ENCODE measurements at places on chromosomes 4 and X.

DNA sequence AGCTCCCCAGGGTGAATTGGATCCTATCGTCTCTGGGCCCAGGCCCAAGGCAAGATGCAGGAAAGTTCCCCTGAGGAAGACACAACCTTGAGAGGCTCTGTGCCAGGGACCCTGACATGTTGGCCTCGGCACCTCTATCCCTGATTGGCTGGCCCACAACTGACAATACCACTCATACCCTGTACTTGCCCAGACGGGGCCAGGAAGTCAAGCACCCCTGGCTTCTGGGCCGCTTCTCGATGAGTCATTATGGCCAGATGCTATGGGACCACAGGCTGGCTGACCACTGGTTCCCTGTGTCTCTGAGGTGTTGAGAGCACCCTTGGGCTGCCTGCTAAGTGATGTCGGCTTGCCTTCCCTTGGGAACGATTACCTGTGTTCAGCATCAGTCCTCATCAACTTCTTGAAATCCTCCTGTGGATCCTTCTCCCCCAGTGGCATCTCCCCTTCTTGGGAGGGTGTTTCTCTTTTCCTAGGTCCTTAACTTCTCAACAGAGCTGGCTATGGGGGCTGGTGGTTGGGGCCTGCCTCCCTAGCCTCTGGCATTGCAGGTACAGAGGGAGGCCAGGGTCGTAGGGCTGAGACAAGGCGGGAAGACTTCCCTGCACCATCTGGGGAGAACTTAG is 54.5 kb upstream of the MAMLD1 start:
- no peak for DNase-seq

GRCh38 chr4:48439988-48440387 is 43.2 kb upstream of the SLC10A4 start:
- no peak for DNase-seq

DNA sequence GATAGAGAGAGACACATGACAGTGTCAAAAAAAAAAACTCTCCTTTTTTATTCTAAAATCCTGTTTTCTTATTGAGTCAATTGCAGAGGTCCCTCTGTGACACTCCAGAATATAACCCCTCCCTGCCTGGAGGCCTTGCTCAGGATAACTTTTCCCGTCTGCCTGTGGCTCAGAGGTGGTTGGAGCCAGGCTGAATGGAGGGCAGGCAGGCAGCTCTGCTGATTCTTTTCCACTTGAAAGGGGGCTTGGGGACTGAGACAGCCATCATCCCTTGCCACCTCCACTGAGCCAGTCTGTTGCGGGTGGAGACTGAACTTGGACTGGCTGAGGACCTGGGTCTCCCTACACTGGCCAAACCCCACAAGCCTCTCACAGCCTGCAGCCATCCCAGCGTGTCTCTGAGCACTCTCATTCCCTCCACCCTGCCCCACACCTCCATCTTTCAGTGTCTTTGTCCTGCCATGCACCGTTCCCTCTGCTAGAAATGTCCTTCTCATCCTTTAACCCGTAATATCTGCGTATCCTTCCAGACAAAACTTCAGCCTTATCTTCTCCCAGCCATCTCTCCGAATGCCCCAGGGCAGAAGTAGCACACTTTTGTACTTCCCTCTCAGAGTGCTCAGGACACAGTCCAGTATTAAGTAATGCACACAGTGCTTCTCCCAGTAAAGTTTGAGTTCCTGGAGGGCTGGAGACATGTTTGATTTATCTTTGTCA is 139.9 kb downstream of the CHIC2 start:
- no peak for DNase-seq

DNA sequence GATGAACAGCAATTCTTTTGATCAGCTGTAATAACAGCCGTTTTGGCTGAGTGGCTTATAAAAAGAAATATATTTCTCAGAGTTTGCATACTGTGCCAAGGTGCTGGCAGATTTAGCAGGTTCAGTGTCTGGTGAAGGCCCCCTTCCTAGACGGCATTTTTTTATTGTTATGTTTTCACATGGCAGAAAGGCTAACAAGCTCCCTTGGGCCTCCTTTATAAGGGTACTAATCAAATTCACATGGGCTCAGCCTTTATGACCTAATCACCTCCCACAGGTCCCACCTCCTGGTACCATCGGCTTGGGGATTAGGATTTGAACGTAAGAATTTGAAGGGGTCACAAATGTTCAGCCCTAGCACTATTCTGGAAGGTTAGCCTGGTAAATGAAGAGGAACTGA is 431.9 kb downstream of the SPOCK3 start:
- no peak for DNase-seq

DNA sequence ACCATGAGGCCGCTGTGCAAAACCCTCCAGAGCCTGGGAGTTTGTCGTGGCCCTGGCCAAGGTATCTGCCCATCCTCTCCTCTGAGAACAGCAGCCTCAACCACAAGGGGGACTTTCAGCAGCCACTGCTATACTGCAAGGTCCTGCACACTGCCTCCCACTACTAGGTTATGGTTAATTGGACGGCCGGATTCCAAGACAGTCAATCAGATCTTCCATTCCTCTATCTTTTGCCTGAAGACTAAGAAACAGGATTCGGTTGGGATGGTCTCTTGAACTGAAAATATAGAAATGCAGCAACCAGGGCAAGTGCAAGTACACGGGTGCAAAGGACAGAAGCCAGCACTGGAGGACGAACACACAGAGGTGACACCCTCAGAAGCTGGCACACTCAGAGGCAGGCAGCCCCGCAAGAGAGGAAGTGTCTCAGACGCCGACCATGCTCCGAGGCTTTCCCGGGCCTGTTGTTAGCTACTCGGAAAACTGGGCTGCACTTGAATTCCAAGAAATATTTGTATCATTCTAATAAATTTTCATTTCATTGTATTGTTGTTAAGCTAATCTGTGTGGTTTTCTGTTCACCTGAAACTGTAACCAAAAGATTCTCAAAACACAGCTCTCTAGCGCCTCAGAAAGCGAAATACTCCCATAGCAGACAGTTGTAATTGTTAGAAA is 63.3 kb downstream of the AFAP1 start:
- no peak for DNase-seq

DNA sequence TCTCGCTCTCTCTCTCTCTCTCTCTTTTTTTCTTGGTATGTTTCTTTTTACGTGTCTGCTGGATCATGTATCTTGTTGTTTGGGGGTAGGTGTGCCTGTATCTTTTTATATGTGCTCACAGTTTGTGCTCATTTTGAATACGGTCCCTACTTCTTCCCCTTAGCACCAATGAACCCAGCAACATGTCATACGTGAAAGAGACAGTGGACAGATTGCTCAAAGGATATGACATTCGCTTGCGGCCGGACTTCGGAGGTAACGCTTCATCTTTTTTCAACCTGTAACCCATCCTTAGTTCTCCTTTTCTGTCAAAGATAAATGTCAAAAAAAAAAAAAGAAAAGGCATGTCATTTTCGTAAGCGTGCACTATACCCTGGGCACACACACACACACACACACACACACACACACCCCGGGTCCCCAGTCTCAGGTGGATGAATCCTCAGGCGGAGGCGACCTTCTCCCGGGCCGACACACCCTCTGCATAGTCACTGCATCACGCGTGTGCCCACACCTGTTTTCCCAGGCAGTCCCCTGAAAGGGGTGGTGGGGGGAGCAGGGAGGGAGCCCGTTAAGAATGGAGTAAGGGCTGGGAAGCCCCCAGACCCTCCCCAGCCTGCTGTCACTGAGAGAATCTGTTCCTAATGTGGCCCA is 511 bp downstream of the GABRB1 start:
- DNase-seq: no peak

DNA sequence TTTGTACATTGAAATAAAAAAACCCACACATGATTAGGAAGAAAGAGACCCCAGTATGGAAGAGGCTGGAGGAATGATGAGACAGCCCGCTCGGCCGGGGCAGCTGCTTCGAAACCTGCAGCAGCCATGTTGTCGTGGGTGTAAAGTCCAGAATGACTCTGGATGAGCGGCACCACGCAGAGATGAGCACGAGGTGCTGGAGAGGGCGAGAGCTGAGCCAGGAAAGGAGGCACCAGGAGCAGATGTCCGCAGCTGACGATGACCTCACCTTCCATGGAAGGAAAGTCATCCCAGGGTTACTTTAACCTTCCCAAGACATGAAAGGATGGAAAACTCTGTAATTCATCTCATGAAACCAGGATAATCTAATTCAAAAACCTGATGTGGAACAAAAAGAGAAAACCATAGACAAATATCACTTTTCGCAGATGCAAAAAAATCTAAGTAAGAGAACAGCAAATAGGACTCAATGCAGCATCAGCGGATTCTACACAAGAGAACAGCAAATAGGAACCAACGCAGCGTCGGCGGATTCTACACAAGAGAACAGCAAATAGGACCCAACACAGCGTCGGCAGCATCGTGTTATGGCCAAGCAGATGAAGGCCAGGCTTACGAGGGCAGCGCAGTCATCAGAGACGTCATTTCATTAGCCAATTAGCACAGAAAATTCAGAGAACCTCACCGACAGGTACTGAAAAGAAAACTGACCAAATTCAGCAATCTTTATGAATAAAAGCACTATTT is 25.9 kb upstream of the SPON2 start:
- DNase-seq: no peak

GRCh38 chr4:184143770-184144564 is 73.7 kb downstream of the ENPP6 start:
- DNase-seq: no peak

GRCh38 chrX:9233141-9233540 is 199.2 kb upstream of the FAM9B start:
- no peak for DNase-seq

GRCh38 chr4:152515678-152516077 is 20.2 kb downstream of the FBXW7 start:
- no peak for DNase-seq

DNA sequence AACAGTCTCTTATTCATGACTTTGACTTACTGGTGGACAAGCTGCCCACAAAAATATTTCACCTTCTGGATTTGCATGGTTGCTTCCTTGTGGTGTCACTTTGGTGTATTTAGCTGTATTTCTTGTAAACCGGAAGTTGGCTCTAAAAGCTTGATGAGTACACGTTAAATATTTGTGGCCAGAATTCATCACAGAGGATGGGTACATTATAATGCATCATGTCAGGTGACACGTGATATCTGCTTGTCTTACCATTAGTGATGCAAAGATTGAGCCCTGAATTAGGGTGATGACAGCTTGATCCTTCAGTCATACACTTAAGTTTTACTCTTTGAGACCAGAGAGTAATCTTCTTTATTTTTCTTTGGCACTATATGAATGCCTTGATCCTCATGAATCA is 188.3 kb upstream of the RPS6KA3 start:
- no peak for DNase-seq

DNA sequence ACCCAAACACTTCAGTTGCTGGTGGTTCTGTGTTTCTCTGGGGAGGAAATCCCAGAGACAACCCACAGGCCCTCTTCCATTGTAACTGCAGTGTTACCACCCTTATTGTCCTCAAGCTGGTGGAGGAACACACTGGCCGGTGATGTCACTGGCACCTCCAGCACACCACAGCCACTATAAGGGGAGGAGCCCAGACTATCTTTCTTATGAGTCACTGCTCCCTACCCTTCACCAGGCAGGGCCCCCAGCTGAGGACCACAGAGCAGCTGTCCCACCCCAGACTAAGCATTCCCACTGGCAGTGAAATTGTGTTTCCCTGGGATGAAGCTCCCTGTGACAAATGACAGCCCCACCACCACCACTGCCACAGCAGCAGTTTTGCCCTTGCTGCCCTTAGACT is 171.8 kb upstream of the FGF16 start:
- DNase-seq: no peak

DNA sequence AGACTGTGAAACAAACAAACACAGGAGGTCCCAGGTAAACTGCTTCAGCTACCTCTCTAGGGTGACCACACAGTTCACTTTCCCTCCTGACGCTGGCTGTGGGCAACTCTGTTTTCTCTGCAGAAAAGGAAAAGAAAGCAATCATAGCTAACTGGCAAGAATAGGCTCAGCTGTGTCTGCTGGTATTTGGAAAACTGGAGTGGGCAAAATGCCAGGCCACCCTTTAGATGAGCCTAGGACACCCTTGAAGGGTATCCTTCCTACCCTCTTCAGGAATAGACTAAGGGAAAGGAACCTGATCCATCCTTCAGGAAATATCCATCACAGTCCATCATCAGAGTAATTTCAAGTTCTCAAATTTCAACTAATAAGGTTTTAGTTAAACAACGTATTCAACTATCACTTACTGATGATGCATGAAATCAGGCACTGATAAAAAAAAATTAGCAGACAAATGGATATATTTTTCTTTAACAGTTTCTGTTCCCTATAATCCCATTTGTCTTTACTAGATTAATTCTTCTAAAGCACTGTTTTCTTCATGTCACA is 60.9 kb downstream of the CAMK2D start:
- DNase-seq: no peak

DNA sequence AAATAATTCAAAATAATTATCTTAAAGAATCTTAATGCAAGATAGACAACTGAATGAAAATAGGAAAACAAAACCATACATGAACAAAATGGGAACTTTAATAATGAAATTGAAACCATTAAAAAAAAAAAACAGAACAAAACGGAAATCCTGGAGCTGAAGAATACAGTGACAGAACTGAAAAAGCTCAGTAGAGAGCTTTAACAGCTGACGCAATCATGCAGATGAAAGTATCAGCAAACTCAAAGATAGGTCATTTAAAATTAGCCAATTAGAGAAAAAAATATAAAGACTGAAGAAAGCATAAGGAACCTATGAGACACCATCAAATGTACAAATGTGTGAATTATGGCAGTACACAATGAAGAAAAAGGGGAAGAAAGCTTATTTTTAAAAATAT is 18.8 kb downstream of the SLC25A31 start:
- DNase-seq: no peak

GRCh38 chr4:95232358-95233156 is 316.2 kb downstream of the UNC5C start:
- DNase-seq: no peak

DNA sequence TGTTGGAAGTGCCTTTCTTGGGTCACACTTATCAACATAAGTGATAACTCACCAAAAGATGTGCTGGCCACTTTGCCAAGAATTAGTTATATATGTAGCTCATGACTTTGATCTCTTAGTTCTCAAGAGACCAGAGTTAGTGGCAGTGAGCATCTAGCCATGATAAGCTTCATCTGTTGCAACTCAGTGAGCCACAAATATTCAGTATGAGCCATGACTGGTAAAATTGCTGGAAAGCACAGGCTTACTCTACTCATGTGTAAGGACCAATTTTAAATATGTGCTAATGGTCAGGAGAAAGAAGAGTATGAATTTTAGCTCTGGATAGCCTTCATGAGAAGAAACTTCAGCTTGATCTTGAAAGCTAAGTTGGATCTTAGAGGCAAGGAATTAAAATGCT is 59.4 kb upstream of the TLL1 start:
- no peak for DNase-seq

DNA sequence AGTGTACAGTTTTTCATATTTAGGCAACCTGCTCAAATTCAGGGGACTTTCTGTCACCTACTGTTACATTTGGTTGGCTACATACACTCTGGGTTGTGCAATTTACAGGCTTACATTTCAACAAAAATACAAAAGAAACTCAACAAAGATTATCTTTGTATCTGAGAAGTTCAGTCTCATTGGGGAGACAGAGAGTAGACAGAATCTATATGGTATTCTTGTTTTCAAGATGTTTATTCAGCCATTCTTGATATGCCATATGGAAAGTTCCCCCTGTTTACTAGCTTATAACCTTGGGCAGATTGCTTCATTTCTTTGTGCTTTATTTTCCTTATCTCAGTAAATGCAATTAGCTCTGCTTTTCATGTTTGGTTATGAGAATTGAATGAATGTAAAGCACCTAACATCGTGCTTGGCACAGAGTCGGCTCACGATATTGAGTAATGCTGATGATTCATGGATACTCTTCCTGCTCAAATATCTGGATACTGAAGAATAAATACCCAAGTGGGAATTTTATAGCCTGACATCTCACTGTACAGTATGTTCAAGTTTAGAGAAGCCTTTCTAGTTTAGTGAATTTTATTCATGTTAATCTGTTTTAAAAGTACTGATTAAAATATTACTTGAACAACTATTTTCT is 96.5 kb upstream of the PACRGL start:
- no peak for DNase-seq

All from thymus (tissue), 14 donors.